Right renal cortex interstitium (tissue), 3 donors: ENCODE measurements at places on chromosomes 4 and X. TPM values are rescaled to one million over a fixed set of nuclear protein-coding genes. Genes with fewer than 3 reads are reported as not detected.

GRCh38 chr4:172997217-172997609 lies 171.4 kb upstream of the GALNT7 start:
- no peak for DNase-seq

CXCL3 gene
- 0.18 TPM for polyA plus RNA-seq

GPRASP1 gene
- 8.8 TPM for polyA plus RNA-seq

GRCh38 chr4:3829956-3830773 lies 64.0 kb downstream of the ADRA2C start:
- no peak for DNase-seq

TMEM187 gene
- polyA plus RNA-seq = 6.0 TPM

- no peak for DNase-seq
Observed at GRCh38 chr4:169243825-169244609, 26.7 kb downstream of the SH3RF1 start.

DNA sequence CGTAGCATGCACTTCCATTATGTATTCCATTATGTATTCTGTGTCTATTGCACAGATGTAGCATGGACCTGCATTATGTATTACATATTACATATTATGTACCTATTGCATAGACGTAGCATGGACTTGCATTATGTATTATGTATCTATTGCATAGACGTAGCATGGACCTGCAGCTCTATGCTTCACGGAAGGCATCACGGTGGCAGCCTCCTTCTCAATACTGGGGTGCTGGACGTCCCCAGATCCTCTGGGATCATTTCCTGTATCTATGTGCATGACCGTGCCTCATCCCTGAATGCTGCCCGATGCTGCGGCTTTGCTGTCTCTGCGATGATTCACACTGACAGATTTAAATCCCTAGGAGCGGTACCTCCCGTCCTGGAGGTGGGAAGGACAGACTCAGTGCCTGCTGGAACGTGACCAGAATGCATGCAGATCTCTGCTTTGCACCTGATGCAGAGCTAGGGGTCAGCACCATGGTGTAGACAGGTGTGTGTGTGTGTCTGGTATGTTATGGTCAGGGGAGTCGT lies 317.5 kb downstream of the DHRSX start:
- no peak for DNase-seq

DNA sequence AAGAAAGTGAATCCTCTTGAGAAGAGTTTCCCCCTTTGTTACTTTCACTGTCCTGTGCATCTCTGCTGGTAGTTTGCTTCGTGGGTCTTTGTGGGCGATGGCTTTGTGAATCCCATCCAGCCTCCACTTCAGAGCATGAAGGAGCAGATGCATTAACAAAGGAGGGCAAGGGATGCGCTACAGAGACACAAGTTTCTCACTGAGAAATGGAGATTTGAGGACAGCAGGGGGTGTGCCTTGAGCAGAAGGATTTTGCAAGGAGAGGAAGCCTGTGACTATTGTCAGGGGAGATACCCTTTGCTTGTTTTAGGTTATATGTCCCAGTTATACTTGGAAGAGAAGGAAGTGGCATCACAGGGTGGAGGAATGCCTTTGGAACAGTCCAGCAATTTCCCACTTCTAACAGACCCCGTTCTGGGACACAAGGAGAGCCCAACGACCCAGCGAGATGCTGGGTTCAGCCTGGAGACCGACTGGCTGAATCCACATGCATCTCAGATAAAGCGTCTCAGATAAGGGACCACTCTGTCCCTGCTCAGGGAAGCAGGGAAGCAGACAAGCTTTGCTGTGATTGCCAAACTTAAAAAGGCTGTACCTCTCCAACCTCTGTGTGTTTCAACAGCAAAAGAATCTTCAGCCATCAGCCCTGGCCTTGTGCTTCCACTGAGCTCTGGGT lies 314.6 kb upstream of the GATB start:
- no peak for DNase-seq

DNA sequence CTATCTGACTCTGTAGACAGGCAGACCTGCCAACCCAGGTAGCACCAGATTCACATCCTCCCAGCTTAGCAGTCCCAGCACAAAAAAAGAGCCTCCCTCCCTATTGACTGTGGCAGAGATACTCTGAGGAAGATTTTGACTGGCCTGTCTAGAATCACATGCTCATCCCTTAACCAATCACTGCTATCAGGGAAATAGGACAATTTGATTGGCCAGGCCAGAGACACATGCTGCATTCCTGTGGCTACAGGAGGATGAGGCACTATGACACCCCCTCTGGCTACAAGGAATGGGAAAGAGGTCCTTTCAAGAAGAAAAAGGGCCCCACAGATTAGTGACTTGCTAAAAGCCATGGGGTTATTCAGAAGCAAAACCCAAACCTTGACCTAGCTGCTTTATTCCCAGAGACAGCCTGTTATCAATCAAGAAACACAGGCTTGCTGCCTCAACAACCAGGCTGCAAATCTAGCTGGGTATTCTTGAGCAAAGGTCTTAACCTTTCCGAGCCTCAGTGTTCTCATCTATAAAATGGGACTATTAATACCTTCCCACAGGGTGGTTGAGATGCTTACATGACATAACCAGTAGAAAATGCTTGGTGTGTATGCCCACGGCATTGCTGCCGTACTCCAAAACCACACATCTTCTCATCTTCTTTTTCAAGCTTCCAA lies 147.6 kb downstream of the BCOR start:
- no peak for DNase-seq

DNA sequence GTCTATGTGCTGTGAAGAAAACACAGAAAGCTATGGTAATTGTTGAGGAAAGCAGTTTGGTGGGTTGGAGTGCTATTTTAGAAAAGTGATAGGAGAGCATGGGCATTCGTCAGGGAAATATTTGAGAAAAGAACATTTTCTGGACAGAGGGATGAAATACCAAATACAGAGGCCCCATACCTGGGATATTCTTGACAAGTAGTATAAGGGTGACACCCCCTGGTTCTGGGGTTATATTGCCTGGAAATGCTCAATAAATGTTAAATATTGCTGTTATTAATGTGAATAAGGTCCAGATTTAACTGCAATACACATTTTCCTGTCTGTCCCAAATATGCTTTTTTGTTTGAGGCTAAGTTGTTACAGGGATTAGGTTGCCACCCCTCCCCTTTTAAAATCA lies 42.9 kb downstream of the WWC2 start:
- DNase-seq = no peak

DNA sequence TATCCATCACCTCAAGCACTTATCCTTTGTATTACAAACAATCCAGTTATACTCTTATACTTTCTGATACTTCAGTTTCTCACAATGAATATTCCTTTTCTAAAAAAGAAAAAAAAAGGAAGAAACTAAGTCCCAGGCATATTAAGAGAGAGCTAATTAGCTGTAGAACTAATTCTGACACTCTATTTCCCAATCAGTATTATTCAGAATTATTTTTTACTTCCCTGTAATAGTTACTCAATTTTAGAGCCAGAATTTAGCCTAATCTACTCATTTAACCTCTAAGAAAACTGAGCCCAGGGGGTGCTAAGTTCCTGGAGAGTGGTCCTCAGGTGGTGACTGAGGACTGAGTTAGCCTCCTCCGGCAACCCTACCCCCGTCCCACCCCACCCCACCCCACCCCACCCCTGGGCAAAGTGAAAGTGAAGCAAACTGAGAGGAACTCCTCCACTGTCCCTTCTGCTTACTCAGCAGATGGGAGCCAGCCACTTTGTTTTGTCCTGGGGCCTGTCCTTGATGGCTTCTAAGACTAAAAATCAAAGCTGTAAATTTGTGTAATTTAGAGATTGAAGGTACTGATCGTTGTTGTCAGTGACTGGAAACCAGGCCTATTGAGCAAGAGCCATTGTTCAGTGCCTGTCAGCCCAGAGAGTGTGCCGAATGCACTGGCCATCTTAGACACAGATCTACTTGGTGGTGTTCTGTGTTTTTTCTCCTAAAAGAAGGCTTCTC lies 162.1 kb downstream of the CBR4 start:
- DNase-seq = no peak

PCDH18 gene
- 186 TPM for polyA plus RNA-seq

ERAS gene
- polyA plus RNA-seq = not detected

CFAP299 gene
- 0.98 TPM for polyA plus RNA-seq

DNA sequence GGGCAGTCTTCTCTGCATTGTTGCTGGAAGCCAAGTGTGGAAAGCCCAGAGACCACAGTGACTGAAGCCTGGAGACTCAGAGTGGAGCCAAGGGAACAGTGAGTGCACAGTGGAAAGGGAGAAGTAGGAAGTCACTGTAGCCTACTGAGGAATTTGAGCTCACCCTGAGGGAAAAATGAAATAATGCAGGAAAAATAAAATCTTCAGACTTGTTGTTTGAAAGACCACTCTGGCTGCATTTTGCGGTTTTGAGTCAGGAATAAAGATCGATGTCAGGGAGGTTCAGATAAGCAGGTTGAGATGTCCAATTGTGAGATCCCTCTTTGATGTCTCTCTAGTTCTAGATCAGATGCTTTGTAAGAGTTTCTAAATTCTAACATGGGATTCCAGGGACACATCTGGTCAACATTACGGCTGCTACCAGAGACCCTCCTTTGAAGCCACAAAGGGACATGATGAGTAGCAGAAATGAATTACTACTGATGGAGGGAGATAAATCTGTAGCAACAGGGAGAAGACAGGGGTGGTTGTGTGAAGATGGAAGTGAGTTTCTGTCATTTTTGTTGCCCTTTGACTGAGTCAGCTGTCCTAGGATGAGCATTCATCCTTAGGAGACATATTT lies 8.4 kb downstream of the ADH4 start:
- DNase-seq = no peak

DNA sequence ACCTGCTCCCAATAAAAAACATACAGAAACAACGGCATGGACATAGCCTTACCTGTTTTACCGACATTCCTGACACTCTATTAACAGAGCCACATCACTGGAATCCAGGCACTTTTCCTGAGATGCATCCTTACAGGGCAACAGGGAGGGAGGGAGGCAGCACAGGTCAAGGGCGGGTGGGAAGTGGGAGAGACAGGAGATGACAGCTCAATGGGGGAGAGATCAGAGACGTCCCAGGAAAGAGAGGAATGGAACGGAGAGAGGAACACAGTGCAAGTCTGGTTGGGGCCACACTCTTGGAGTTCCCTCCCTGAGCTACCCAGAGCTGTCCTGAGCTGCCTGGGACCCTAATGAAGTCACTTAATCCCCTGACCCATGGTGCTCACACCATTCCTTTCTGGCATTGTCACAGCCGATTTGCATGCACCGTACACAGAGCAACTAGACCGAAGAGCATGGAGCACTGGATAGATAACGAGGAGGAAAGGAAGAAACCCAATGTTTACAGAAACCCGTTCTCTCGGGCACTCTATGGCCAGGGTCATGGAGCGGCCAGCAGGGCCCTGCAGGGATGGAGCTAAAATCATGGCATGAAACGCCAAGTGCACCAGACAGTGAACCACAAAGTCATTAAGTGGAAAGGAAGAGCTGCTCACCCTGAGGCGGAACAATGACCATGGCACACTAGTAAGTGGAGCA lies 93.1 kb downstream of the NSUN7 start:
- DNase-seq = no peak

DNA sequence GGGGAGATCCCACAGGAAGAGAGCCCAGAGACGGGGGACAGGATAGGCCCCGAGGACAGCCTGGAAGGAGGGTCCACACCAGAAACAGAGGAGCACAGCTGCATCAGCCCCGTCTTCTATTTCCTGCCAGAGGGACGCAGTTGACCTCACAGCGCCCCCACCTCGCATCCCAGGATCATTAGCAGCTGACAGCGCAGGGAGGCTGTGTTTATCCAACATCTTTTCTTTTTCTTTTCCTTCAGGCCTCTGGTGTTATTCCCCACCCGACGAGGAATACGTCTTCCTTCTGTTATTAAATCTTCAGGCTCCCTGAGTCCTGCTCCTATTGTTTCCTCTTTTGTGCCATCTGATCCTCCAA lies 75.4 kb downstream of the DCHS2 start:
- DNase-seq = no peak

DNA sequence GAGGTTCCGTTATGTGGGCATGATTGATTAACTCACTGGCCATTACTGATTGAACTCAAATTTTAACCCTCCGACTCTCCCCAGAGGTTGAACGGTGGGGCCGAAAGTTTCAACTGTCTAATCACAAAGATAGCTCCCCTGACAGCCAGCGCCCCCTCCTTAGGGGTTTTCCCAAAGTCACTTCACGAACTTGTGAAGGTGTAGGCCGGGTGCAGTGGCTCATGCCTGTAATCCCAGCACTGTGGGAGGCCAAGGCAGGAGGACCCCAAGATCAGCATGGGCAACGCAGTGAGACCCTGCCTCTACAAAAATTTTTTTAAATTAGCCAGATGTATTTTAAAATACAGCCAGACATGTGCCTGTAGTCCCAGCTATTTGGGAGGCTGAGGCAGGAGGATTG lies 39.8 kb upstream of the RBM47 start:
- DNase-seq = no peak

GRCh38 chr4:118113220-118113619 lies 78.9 kb downstream of the NDST3 start:
- no peak for DNase-seq

OPRPN gene
- not detected for polyA plus RNA-seq

GRCh38 chr4:141660880-141661279 lies 24.5 kb downstream of the IL15 start:
- DNase-seq = no peak

- DNase-seq = no peak
Observed at GRCh38 chrX:132119821-132120515, 7.9 kb downstream of the FRMD7 start.

DNA sequence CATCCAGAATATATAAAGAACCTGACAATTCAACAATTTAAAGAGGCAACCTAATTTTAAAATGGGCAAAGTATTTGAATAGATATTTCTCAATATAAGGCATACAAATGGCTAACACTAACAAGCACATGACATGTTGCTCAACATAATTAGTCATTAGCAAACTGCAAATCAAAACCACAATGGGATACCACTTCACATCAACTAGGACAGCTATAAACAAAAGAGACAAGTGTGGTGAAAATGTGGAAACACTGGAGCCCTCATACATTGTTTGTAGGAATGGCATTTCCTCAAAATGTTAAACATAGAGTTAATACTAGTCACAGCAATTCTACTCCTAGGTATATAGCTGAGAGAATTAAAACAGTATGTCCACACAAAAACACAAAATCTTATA lies 96.7 kb downstream of the CORIN start:
- DNase-seq = no peak

RBPJ gene
- 70.1 TPM for polyA plus RNA-seq

- no peak for DNase-seq
Observed at GRCh38 chrX:9676306-9676705, 89.3 kb downstream of the GPR143 start.

GRCh38 chr4:92657695-92658094 lies 353.9 kb downstream of the GRID2 start:
- DNase-seq = no peak

CXorf49 gene
- polyA plus RNA-seq = not detected

TCP11X2 gene
- polyA plus RNA-seq = 2.2 TPM

DGKK gene
- polyA plus RNA-seq = 10.9 TPM

PDCL2 gene
- polyA plus RNA-seq = not detected

PLS3 gene
- 291 TPM for polyA plus RNA-seq

DMRTC1 gene
- 0.33 TPM for polyA plus RNA-seq

DNA sequence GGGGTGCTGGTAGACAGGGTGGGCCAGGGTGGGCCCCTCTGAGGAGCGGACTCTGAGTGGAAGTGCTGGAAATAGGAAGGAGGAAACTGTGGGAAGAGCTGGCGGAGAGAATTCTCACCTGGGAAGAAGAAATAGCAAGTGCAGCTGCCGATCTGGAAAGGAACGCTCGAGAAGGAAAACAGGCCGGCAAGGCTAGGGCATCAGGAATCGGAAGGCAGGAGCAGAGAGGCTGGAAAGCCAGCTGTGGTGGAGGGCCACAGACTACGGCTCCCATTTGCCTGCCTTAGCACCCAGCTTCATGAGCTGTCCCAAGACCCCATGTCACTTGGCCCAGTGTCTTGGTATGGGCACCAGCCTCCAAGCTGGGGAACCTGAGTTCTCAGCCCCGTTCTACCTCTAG lies 37.3 kb downstream of the DCTD start:
- DNase-seq = no peak
